ENCODE measurements at places on chromosomes 4 and X.

GRCh38 chr4:62070291-62070852 lies 870.2 kb downstream of the ADGRL3 start:
- DNase-seq, result no peak

DNA sequence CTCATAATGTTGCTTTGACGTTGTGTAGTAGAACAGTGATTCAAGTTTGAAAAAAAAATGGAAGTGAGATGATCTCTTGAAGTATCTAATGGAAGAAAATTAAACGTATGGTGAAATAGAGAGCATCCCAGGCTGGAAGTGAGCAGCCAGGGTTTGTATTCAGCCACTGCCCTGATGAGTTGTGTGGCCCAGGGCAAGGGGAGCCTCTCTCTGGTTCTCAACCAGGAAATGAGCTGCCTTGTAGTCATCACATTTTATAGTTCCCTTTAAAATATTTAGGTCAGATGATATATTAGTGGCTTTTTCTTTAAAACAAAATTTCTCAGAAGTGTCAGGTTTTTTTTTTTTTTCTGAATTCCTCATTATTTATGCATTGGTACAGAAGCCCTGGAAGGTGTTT lies 150.3 kb downstream of the GPAT3 start:
- DNase-seq, result no peak

DNA sequence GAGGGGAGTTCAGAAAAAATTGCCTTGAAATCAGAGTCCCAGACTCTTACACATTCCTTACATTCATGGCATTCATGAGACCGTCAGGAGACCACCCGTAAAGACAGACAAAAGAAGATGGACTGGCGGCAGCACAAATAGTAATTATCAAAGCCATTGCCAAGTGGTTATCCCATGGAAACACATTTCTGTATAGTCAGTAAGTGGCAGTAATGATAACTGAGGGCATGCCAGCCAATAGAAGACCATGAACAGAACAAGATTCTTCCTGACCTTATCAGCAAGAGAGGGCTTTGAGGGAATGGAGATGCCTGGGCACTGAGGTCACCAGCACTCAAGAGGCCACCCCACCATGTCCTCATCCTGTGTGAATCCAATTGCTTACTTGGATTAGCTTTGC lies 121.7 kb upstream of the HCCS start:
- no peak for DNase-seq

DNA sequence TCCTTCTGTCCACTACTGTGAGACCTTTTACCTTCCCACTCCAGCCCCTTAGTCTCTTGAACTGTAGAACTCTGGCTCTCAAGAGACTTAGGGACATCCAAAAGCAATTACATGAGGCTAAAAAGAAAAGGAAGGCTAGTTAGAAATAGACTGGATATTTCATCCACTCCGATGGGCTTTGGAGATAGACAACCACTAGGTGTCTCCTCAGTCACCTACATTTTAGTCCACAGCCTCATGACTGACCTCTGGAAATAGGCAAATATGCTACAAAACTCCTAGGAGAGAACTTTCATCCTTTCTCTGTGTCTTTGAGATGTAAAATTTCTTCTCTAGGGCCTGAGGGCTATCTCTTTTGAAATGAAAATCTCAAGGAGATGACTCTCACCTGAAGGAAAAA lies 45.1 kb upstream of the LAMP2 start:
- peak; percentile 12 for DNase-seq

DNA sequence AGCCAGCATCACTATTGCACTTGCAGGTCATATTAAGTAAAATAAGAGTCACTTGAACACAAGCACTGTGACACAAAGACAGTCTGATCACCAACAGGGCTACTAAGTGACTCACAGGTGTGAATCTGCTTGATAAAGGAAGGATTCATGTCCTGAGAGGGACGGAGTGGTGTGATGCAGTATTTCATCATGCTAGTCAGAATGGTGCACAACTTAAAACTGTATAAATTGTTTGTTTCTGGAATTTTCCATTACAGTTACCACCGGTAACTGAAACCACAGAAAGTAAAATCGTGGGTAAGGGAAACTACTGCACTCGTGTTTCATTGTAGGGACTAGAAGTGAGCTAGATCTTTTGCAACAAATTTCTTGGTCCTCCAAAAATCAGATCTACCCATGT lies 109.7 kb downstream of the ELOVL6 start:
- no peak for DNase-seq

DNA sequence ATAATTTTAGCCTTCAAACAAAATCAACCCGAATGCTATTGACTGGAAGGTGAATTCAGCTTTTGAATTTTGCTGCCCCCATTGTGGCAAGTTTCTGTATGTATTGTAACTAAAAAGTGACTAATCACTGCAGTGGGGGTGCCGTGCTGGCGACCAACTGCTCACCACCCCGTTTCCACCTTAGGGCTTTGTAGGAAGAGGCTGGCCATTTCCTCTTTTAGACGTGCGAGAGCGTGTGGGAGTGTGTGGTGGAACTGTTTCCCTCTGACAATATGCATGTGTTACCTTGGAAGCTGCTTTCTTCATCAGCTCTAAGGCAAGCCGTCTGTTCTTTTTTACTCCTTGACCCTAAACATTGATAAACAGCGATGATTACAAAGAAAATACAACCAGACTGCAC lies 78.8 kb downstream of the SEL1L3 start:
- no peak for DNase-seq

- no peak for DNase-seq
These were observed 7.3 kb downstream of the CACNA1F start for GRCh38 chrX:49225858-49226257.

GRCh38 chr4:96703265-96703664 lies 863.4 kb downstream of the PDHA2 start:
- DNase-seq, result no peak

DNA sequence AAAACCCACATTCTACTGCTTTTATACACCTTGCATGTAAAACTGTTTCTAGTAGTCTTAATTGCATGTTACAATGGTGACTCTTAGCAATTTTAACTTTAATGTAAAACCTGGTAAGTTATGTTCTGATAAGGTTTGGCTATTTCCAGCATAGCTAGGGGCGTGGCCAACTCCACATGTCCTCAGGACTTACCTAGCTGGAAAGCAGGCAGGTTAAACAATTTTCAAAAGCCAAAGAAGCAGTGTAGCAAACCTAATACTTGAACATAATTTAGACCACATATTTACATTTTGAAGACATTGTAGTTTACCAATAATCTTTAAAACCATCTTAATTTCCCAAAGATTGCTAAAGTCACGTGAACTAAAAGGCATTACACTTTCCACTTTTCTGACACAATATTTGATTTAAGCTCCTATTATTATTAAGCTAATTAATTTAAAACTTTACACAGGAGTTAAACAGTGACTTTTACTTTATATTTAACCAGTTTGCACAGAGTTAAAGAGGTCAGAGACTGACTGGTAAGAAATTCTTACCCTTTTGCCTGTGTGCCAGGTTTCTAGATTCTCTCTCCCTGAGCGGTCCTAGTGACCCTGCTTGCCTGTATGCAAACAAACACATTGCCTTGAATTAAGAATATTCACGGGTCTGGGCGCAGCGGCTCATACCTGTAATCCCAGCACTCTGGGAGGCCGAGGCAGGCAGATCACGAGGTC lies 88.2 kb downstream of the GLUD2 start:
- no peak for DNase-seq

DNA sequence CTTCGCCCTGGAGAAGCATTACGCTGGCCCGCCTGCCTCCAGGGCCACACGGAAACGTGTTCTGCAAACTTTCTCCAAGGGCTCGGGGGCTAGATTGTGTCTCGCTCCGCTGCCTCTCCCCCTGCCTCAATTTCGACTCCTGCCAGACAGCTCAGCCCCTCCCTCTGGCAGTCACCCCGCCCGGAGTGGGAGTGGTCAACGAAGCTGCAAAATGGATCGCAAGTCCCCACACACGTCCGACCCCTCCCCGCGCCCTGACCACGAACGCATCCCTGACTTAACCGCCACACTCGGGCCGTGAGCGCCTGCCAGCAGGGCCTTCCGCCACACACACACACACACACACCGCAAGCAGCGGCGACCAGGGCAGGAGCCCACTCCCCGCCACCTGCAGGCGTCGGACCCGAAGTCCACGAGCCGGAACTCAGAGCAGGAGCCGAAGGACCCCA lies 47.0 kb upstream of the NKAP start:
- DNase-seq, result no peak

- DNase-seq, result no peak
These were observed 15.3 kb downstream of the ABCD1 start for GRCh38 chrX:153739754-153740486.

DNA sequence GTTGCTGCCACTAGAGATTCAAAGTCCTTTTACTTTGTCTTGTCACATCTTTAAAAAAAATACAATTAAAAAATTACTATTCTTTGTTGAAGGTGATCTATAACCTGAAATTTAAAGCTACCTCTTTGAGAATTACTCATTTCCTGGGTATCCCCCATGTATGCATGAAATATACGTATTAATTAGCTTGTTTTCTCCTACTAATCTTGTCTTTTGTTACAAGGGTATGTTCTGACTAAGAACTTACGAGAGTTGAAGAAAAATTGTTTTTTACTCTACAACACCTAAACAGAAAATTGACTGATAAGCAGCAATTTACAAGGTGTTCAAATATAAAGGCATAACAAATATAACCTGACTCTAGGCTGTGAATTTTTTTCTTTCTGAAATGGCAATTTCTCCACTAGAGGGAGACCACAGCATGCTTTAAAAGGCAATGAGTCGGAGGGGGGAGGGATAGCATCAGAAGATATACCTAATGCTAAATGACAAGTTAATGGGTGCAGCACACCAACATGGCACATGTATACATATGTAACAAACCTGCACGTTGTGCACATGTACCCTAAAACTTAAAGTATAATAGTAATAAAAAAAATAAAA lies 249.6 kb downstream of the OPHN1 start:
- DNase-seq, result no peak

- DNase-seq, result no peak
These were observed 4.5 kb upstream of the SH3TC1 start for GRCh38 chr4:8194306-8195242.

- no peak for DNase-seq
These were observed 135.2 kb downstream of the STK32B start for GRCh38 chr4:5186271-5187064.

- DNase-seq, result no peak
These were observed 257.3 kb downstream of the ZIC3 start for GRCh38 chrX:137823257-137823656.

DNA sequence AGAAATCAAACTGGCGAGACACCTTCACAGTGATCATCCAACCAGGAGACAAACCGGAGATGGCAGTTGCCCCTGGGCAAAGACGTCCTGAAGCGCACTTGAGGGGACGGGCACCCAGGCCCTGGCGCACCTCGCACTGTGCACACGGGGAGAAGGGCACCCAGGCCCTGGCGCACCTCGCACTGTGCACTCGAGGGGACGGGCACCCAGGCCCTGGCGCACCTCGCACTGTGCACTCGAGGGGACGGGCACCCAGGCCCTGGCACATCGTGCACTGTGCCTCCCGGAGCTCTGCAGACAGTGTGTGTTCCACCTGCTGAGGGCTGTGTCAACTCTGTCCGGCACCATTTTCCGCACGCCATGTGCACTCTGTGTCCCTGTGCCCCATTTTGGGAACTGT lies 34.6 kb upstream of the CPLX1 start:
- DNase-seq, result no peak

Data from GM10248 (cell line).